ENCODE measurements at places on chromosomes 7 and 10.

- DNase-seq, result no peak
These were observed 85.0 kb upstream of the FAM180A start for GRCh38 chr7:135833642-135834041.

- no peak for DNase-seq
These were observed 5.5 kb downstream of the NCOA4 start for GRCh38 chr10:46024948-46025347.

GRCh38 chr7:46126675-46127300, 205.7 kb upstream of the IGFBP3 start:
- DNase-seq, result no peak

GRCh38 chr10:42998481-42999384, 78.1 kb upstream of the RET start:
- DNase-seq, result no peak

- no peak for DNase-seq
These were observed 187.2 kb upstream of the IGFBP3 start for GRCh38 chr7:46108272-46108671.
